ENCODE measurements at places on chromosomes 1 and 21. TPM values are rescaled to one million over a fixed set of nuclear protein-coding genes. Genes with fewer than 3 reads are reported as not detected.

- DNase-seq: no peak
These were observed 1.8 kb downstream of the CCDC190 start for GRCh38 chr1:162859191-162859590.

DNA sequence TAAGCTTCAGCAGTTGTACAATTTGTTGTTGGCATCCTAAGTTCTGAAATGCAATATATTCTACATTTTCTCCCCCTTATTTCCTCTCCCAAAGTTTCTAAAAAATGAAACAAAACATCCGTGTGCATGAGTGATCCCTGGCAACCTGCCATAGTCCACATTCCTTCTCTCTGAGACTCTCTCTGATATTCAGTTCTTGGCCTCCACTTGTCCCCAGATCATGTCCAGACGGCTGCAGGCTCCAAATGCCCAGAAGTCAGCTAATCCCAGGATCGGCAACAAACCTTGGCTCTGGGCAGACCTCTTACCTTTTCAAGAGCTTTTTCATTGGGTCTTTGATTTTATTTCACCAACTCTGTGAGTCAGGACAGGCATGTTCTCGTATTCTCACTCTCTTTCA, 187.8 kb downstream of the ETS2 start:
- DNase-seq: no peak

Gene UBE2U
- not detected for total RNA-seq

DNA sequence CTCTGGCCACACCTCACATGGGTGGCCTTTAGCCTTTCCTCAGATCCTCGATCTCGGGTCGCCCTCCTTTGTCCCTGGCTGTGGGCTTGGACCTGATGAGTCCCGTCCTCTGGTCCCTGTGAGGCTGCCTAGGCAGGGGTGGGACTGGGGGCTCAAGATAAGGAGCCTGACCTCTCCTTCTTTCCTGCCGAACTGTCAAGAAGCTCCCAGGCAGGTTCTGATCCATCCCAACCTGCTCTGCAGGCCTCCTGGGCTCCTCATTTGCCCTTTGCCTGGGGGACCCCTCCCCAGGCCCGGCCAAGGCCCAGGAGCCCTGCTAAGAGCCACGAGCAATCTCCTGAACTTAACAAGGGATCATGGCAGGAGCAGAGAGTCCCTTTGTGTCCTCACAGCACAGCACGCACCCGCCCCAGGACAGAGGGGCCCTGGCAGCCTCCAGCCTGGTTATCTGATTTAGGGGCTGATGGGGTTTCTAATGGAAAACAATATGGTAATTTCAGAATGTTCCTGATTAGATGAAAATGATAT, 82.4 kb upstream of the POU3F1 start:
- no peak for DNase-seq

DNA sequence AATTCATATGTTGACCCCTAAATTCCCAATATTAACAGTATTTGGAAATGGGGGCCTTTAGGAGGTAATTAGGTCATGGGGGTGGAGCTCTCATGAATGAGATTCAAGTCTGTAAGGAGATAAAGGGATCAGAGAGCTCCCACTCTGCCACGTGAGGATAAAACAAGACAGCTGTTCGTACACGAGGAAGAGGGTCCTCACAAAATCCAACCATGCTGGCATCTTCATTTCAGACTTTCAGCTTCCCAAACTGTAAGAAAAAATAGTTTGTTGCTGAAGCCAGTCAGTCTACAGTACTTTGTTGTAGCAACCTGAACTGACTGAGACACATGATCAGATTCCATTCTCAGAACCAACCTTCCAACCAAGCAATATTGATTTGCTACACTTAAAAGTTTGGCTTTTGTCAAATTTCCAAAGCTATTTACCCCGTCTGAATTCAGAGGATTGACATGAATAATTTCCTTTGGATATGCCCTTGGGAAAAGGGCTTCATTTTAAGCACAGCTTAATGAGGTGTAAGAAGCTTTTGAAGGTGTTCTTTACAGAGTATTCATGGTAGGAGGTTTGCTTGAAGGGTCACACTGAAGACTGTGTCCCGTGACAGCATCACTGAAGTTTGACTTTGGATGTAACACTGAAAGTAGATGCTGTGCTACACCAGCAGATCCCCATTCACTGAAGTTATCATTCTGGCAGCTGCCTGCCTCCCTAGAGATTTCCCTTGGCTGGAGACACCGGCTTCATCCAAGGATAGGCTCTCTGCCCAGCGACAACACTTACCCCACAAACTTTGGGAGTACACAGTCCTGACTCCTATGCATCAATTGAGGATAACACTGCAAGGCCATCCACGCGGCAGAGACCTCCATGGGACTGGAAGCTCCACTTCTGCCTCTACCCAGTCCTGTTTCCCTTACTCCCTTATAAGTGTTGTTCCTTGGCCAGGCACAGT, 4.9 kb upstream of the OMA1 start:
- DNase-seq: no peak

DNA sequence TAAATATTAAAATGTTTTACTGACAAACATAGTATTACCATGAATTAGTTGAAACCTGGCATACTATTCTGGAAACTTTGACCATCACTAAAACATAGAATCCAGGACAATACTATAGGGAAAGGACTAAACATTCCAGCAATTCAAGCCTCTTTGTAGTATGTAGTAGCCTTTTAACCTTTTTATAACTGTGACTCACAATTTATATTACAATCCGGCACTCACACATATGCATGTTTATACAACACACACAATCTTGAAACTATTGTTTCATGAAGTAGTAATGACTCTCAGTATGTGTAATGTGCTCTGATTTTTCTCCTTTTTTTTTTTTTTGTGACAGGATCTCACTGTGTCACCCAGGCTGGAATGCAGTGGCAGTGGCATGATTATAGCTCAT, 64.3 kb downstream of the ANKRD13C start:
- no peak for DNase-seq

Gene TIAM1
- 30.0 TPM for total RNA-seq

Gene MX1
- 47.4 TPM for total RNA-seq

- DNase-seq: peak; percentile 94
These were observed at the start of gene CDK18 for GRCh38 chr1:205504311-205505075. Gene CDK18, plus strand, starts transcription at chr1:205504669. Its CDS starts 18,499 bp downstream, at chr1:205523168.

GRCh38 chr1:146039844-146040194, 18.3 kb upstream of the HJV start:
- no peak for DNase-seq

- no peak for DNase-seq
These were observed 101.9 kb upstream of the LBR start for GRCh38 chr1:225529726-225530125.

DNA sequence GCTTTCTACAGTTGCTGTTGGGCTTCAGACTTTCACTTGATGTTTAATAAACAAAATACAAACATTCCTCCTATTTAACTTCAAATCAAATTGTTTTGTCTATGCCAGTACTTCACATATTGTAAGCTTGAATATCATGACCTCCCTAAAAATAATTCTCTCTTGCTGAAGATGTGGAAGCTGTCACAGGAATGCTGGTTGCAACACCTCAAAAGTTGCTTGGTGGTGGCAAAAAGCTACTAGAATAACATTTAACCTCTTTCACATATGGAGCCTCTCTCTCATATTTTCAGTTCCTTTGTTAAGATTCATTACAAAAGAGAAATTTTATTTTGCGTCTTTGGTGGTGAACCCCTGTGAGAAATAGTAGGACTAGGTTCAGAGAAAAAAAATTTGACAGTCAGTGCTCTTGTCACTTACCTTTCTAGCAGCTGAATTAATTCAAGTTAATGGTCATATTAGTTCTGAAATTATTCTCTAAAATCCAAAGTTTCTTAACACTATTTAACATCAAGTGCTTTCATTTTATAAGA, 25.5 kb upstream of the F13B start:
- DNase-seq: no peak

GRCh38 chr1:16174886-16175598, 19.2 kb upstream of the EPHA2 start:
- DNase-seq: peak; percentile 67

DNA sequence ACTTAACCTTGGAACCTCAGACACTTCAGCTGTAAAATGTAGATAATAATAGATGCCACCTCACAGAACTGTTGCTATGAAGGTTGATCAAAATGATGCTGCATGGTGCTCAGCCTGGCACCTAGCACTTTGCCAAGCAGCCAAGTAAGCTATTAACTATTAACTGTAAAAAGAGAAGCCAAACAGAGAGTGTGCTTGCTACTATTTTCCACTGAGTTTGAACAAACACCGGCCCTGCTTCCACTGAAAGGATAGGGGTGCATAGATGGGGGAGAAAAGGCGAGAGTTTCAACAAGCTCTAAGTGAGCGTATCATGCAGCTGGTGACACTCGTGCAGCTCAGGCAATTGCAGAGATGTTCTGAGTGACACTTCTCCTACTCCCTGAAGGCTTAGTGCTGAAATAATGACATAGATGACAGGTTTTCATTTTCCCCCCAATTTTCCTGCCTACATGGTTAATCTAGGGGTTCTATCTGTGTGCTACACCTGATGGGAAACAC, 78.2 kb downstream of the GPR88 start:
- DNase-seq: no peak

GRCh38 chr21:46081022-46081861, 16.7 kb upstream of the COL6A2 start:
- peak; percentile 23 for DNase-seq

- no peak for DNase-seq
These were observed at the start of gene RIIAD1 for GRCh38 chr1:151720974-151721787. Gene RIIAD1, plus strand, starts transcription at chr1:151721522. Its CDS starts 15 bp downstream, at chr1:151721537.

GRCh38 chr21:41361053-41361785, 608 bp upstream of the MX2 start:
- peak; percentile 51 for DNase-seq

DNA sequence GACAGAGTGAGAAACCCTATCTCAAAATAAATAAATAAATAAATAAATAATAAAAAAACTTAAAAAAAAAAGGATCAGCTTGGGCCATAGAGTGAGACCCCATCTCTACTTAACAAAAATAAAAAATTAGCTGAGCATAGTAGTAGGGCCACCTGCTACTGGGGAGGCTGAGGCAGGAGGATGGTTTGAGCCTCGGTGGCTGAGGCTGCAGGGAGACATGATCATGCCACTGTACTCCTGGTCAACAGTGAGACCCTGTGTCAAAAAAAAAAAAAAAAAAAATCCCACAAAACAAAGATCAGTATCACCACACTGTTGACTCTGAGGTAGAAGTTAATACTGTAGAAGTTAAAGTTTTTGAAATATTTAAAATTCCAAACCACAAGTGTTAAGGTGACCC, 29.1 kb downstream of the SLC16A1 start:
- no peak for DNase-seq

DNA sequence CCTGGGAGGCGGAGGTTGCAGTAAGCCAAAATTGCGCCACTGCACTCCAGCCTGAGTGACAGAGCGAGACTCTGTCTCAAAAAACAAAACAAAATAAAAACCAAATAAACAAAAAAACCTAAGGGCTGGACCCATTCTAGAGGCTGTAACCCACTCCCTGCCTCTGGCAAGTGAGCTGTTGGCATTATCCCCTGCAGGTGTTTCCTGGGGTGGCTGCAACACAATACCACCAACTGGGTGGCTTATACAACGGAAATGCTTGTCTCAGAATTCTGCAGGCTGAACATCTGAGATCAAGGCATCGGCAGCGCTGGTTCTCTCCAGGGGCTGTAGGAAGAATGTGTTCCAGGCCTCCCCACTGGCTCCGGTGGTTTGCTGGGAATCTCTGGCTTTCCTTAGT, 15.2 kb downstream of the LRRC38 start:
- DNase-seq: no peak

Gene KRTAP19-3
- not detected for total RNA-seq

DNA sequence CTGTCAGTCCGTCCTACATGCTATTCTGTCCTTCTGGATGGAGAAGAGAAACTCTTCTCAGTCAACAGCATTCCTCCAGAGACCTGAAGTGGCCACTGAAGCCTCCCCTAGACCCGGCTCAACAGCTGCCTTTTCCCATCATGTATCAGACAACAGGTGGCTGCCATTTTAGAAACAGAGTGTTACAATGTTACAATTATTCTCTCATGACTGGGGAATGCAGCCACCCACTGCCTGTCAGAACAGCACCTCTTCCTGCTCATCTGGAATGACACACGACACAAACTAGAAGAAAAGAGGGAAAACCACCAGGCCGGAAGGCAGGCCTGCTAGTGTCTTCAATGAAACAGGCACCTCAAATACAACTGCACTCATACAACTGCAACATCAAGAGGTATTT, 105.3 kb downstream of the PGBD5 start:
- no peak for DNase-seq

Gene OR2T29
- not detected for total RNA-seq

Gene STPG1
- 12.2 TPM for total RNA-seq

All from kidney (tissue), 22 donors.